ENCODE measurements at places on chromosomes 16 and 17.
A peak's percentile ranks its signal among the peaks of the same experiment; 100 is the strongest.

- DNase-seq, result no peak
Measured at GRCh38 chr17:13014801-13015200, 3.0 kb downstream of the ELAC2 start.

DNA sequence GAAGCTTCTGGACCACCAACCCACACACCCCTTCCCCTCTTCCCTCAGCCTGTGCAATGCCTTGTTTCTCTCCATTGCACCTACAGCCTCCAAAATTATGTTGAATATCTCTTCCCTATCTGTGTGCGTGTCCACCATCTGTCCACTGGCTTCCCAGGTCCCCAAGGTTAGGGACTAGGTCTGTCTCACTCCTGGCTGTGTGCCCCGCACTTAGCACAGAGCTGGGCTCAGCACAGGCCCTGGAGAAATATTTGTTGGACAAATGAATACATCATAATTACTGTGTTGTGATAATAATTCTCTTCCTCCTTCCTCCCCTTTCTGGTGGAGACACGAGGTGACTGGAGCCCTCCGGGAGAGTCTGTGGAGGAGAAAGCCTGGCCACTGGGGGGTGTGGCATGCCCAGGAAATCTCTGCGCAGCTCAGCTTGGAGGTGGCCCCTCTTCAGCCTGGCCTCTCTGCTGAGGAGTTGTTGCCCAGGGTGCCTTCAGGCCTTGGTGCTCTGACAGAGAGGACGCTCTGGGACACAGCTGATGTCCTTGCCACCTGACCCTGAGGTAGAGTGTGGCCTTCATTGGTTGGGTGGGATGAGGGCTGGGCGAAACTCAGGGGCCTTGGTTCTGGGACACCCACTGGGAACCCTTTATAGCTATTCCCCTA lies 3.3 kb upstream of the BRD7 start:
- peak; percentile 68 for DNase-seq

GRCh38 chr16:50114357-50115129 lies 38.6 kb upstream of the TENT4B start:
- DNase-seq, result peak; percentile 6

DNA sequence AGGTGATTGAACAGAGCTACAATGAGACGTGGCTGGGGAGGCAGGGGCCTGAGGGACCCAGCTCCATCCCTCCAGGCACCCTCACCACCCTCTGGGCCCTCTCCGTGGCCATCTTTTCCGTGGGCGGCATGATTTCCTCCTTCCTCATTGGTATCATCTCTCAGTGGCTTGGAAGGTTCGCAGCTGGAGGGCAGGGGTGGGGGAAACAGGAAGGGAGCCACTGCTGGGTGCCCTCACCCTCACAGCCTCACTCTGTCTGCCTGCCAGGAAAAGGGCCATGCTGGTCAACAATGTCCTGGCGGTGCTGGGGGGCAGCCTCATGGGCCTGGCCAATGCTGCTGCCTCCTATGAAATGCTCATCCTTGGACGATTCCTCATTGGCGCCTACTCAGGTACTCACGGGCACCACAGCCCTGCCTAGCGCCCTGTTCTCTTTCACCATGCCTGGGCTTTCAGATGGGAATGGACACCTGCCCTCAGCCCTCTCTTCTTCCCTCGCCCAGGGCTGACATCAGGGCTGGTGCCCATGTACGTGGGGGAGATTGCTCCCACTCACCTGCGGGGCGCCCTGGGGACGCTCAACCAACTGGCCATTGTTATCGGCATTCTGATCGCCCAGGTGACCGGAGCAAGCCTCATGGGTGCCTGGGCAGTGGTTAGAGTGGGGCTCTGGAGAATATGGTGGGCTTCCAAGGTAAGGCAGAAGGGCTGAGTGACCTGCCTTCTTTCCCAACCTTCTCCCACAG lies 2.1 kb downstream of the SLC2A4 start:
- no peak for DNase-seq

DNA sequence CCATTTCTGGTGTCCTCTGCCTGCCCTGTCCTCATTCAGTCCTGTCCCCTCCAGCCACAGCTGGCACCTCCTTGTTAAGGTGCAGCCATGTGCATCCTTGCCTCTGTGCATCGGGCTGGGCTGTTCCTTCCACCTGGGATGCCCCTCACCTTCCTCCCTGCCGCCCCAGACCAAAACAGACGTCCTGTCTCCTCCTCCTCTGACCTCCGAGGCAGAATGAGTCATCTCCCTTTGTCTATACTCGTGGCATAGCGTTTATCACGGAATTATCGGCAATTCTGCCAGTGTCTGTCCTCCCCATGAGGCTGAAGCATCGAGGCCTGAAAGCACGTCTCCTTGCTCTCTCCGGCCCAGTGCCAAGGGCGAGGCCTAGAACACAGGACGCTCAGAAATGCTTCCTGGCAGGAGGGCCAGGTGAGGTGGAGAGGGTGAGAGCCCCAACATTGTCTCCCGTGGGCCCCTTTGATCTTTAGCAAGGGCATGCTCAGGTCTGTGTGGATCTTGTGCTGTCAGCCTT lies 4.6 kb downstream of the RAI1 start:
- peak; percentile 74 for DNase-seq

GRCh38 chr17:37517881-37518280 lies 28.2 kb downstream of the DUSP14 start:
- no peak for DNase-seq

DNA sequence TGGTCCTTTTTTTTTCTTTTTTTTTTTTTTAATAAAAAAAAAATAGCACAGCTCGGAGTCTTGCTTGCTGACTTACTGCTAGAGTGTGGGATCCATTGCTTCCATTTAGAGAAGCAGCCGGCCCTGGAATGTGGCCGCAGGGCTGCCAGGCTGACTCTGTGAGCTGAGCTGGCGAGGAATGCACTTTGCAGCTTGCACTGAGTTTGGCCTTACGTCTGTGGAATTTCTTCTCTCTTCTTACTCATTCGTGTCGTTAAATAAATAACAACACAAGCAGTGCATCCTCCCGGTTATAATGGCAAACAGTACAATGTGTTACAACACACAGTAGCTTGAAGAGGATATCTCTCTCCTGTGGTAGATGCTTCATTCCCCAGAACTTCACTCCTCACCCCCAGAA lies 69.2 kb downstream of the PRKCB start:
- DNase-seq, result peak; percentile 7

DNA sequence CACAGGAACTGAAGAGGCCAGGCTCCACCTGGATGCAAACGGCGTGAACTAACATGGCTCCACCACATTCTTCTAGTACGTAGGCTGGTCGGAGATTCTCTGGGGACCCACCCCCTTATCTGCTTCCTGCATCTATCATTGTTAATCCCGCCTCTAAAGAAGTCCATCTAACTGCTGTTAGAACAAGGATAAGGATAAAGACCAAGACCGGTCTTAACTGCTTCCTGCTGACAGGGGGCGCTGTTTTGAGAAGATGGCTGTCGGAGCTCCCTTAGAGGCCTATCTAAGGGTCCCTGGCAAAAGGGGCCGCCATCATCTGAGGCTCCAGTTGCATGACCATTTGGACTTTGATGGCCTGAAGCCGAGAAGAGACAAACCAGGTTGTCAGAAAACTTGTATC lies 25.8 kb upstream of the TNFSF12 start:
- peak; percentile 36 for DNase-seq

DNA sequence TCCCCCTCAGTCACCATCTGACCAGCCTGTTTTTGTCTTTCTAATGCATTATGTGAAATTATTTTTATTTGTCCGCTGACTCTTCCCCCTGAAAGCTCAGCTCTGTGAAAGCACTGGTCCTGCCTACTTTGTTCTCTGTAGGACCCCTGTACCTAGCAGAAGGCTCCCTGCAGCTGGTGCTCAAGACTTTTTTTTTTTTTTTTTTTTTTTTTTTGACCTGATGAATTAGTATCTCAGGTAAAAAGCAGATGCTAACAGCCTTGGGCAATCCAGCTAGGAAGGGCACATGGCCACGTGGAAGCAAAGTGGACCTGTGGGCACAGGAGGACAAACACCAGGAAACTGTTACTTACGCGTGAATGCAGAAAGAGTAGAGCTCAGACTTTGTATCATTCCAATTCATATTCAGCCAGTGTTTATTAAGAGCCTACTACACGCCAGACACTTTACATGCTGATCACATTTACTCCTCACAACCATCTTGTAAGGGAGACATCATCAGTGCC lies 629 bp upstream of the UNC119 start:
- DNase-seq, result no peak

DNA sequence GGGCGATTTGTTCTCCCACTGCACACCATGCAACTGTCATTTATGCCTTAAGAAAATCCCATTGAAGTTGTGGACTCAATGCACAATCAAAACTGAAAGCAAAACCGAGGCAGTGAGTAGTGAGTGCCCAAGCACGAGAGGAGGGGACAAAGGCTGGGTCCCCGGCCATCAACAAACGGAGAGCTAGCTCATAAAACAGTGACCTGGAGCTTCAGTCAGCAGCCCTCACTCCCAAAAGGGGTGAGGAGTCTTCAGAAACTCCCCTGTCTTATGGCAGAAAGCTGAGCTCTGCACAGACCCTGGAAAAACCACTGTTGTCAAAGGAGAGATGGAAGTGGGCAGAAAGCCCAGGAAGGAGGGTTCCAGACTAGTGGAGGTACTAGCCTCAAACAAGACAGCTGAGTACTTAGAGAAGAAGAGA lies 96.9 kb downstream of the ADCY9 start:
- DNase-seq, result no peak

DNA sequence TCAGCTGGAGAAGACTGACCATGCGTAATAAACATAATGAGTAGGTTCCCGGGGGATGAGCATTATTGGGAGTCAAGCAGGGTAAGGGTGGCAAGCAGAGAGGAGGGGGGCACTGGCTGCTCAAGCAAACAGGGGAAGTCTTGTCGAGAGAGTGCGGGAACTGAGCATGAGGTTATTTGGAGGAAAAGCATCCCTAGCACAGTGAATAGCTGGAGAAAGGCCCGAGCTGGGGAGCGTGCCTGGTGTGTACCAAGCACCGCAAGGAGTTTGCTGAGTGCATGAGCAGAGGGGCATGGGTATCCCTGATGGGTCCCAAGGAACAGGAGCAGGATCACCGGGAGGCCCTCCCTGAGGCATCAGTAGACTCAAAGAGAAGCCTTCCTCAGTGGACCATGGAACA lies 17.2 kb downstream of the CYTH1 start:
- no peak for DNase-seq

GRCh38 chr17:20059728-20060188 lies 50.6 kb downstream of the SPECC1 start:
- DNase-seq, result peak; percentile 90

DNA sequence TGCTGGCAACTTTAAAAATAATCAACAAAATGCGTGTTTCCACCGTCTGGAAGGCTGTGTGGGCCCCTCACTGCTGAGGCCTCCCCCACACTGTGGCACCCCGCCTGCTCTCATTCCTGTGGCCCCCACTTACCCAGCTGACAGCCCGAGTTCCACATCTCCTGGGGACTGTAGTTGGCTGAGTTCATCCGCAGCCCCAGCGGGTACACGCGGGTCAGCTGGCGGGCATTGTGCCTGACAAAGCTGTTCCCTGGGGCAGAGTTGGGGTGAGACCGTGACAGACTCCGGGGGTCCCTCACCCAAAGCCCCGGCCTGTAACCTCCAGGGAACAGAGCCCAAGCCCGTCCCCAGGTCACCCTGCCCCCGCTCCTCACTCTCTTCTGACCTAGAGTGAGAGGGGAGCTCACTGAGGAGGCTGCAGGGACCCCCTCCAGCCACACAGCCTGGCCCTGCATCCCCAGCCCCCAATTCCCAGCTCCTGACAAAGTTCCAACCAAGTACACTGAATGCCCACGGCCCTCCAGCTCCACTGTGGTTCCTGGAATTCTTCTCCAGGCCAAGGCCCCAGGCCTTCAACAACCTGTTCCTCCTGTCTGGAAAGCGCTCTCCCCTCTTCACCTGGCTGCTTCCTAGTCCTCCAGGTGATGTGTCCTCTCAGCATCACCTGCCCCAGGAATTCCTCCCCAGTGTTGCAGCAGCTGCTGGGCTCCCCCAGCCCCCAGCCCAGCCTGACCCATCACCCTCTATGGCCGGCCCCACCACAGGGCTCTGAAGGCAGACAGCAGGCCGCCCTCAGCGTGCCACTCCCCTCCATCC lies 18.0 kb downstream of the PLCD3 start:
- DNase-seq, result no peak

- DNase-seq, result no peak
Measured at GRCh38 chr16:55948230-55948629, 73.1 kb upstream of the CES5A start.

GRCh38 chr17:50839591-50840310 lies 4.4 kb downstream of the WFIKKN2 start:
- DNase-seq, result no peak

DNA sequence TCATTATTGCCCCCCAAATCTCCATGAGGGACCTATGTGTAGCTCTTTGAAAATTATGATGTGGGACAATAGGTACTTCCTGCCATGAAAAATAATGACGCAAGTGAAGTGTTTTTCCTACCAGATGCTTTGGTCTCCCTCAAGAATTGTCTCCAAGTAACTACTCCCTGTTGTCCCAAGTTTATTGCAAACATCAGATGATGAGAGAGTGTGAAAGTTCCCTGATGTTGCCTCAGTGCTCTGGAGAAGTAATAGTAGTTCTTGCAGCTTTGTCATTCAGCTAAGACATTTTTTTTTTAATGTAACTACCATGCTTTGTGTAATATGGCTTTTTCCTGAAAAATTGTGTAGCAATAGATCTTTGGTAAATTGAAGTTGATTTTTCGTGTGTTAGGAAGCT lies 20.1 kb downstream of the LPCAT2 start:
- no peak for DNase-seq

DNA sequence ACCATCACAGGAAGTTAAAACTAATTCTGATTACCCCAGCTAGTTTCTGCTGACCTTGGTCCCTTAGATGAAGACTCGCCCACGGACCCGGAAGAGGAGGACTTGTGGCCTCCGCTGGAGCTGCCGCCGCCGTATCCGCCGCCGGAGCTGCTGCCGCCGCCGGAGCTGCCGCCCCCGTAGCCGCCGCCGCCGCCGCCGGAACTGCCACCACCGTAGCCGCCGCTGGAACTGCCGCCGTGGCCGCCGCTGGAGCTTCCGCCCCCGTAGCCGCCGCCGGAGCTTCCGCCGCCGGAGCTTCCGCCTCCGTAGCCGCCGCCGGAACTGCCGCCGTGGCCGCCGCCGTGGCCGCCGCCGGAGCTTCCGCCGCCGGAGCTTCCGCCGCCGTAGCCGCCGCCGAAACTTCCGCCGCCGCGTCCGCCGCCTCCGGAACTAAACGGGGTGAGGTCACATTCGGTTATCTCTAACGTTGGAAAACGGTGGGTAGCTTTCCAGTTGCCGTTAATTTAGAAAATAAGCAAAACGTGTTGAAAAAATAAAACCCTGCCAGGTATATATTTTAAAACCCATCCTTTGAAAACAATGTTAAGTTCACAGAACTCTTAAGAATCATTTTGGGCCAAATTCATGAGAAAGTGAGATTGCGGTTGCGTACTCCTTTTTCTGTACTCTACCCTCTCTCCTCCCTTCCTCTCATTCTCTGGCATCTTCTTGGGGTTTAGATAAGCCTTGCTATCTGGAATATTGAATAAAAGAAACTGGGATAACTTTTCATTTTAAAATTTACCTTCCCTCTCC lies 3.5 kb downstream of the KRT10 start:
- DNase-seq, result peak; percentile 77

GRCh38 chr16:585351-585750 lies 4.5 kb upstream of the RAB40C start:
- DNase-seq, result peak; percentile 68

DNA sequence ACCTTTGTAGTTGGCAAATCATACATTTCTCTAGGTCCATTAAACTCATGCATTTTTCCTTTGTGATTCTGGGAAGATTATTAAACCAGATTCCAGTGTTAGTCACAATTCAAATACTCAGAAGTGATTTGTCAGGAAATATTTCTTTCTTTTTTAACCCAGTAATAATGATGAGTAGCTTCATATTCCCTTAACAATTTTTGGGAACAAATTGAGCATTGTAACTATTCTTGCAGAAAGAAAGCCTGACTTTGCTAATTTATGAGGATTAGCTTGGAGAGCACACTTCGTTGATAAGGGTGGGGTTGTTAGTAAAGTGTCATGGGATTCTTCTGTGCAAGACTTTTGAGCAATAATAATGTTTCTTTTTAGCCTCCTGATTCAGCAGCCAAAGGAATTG lies 18.7 kb upstream of the KRT24 start:
- no peak for DNase-seq

All from SW480 (cell line).